Mammary epithelial cell (primary cell): ENCODE measurements at places on chromosomes 3 and 15. TPM values are rescaled to one million over a fixed set of nuclear protein-coding genes. Genes with fewer than 3 reads are reported as not detected.

The GOLGA6D gene
- not detected in 2 replicates for total RNA-seq

DNA sequence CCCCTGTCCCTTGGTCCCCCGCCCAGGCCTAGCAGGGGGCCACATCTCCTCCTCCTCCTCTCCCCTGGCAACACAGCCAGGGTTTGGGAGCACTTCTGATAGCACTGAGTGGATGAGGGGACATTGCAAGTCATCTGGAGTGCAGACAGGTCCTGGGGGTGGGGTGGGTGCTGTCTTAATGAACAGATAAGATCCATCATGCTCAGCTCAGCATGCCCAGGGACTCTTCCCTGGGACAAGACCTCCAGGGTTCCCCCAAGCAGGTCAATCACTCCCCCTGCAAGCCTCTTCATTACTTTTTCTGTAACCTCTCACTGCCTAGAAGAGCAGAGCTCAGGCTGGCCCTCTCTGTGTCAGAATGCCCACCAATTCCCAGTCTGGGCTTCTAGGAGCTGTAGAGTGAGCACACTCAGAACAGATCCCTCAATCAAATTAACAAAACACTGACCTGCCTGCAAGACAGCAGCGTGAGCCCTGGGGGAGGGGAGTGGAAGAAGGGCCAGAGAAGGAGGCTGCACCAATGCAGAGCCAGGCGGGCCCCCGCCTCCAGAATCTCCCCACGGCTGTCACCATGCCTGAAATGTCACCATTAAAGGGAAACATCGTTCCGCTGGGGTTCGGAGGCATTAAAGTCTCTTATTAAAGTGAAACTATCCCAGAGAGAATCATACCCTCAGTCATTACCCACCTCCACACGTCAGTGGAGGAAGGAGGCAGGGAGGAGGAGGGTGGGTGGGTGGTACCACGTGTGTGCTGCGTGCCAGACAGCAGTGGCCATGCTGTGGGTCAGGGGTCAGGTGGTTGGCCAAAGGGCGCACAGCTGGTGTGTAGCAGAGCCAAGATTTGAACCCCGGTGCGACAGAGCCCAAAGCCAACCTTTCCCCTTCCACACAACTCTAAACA is 114.7 kb upstream of the LINGO1 start:
- DNase-seq, result no peak

DNA sequence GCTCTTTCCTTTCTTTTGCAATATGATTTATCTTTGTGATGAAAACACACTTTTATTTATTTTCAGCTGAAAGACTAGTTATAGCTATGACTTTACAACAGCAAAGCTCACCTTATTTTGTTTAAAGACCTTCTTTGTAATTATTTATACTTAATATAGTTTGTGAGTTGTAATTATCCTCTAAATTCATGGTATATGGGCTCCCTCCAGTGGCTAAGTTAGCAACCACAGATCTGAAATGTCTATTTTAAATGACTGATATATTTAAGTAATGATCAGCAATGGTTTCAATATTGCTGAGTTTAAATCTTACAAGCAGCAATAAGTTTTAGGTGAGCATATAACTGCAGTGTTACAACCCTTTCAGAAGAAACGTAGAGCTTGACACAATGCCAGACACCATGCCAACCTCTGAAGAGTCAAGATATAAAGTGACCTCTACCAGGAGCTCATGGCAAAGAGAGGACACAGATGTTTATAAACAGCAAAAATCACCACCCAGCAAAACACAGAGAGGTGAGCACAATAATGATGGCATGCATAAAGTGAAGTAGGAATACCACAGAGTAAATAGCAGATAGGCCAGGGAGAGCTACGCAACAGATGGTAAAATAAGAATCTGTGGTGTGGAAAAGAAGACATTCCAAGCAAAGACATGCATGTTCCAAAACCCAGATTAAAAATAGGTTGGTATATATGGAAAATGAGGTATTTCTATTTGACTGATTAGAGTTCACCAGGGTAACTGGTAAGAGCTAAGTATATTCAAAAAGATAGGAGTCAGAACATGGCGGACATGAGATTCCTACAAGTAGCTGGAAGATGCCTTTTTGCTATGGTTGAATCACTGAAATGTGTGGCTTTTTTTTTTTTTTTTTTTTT is 143.7 kb upstream of the ZNF385D start:
- DNase-seq, result no peak

GRCh38 chr15:62712455-62712839 is 330.1 kb upstream of the TPM1 start:
- DNase-seq, result no peak
